Esophagus squamous epithelium (tissue), 5 donors: ENCODE measurements at places on chromosomes 7 and 10.

DNA sequence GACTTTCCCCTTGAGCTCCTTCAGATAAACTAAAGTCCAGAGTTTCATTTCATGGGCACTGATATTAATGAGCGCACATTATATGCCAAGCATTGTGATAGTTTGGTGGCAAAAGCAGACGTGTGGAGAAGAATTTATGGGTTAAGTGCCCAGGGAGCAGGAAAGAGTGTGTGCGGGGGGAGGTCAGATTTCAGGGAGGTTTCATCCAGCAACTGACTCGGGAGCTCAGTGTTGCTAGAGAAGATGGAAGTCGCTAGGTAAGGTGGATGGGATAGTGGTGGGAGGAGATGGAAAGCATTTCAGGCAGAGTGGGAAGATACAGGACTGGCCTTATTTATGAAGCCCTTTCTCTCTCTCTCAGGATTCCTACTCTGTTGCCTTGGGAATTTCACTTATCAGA lies 223.0 kb downstream of the SNX10 start:
- no peak for DNase-seq

- no peak for DNase-seq
These were observed 141.0 kb downstream of the DKK1 start for GRCh38 chr10:52455098-52455497.

- no peak for DNase-seq
These were observed at the start of gene NEURL1 for GRCh38 chr10:103493362-103493915. NEURL1 (plus strand) TSS chr10:103493705; CDS start chr10:103494388, 683 bp downstream.

- DNase-seq, result no peak
These were observed 84.2 kb downstream of the FANK1 start for GRCh38 chr10:125980521-125981035.

DNA sequence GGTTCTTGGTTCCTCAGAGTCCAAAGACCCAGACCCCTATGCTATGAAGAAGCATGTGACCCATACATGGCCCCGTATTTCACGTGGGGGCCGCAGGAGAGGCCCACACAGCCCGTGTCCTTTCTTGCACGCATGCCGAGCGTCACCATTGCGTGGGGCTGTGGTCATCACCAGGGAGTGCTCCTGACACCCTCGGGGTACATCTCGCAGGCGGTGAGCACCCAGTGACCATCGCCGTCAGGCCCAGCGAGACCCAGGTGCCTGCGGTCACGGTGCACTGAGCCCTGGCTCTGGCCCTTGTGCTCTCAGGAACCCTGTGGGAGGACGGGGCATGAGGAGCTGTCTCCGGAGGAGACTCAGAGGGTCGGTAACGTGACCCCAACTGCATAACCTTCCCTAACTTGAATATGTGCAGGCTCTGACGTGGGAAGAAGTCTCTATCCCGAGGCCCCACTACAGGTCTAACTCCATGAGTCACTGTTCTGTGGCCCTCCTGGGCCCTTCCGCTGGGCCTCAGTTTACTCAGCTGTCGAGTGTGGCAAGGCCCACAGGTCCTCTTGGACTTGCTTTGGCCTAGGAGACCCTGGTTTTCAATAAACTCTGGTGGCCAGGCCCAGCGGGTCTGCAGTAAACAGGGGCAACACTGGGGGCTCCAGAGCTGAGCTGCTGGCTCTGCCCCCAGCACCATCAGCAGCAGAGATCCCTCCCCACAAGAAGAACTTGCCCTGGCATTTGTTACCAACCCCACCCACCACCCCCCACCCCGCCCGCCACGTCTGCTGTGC lies 503.9 kb downstream of the PTPRN2 start:
- DNase-seq, result no peak

DNA sequence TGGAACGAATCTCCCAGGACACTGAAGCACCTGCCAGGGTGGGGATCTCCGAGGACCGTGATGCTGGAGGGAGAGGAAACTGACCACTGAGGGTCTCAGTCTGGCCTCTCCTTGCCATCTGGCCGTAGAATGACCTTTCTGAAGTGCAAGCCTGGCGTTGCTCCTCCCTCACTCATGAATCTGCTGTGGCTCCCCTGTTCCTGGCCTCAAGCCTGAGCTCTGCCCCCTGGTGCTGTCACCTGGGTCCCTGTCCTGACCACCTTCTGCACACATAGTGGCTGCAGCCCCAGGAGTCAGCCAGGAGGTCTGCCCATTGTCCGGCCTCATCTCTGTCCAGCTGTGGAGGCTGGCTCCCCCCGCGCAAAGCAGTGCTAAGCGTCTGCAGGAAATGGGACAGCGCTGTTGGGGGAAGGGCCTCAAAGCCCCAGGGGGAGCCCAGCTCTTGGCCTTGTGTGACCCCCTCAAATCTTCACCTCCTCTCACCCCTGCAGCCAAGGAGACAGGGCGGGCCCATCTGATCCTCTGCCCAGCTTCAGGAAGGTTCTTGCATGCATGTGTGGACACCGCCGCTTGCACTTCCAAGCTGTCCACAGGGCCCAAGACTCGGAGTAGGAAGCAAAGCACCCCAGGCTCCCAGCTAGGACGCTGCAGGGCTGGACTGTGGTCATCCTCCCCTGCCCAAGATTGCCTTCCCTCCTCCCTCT lies 65.7 kb downstream of the MYL10 start:
- no peak for DNase-seq

DNA sequence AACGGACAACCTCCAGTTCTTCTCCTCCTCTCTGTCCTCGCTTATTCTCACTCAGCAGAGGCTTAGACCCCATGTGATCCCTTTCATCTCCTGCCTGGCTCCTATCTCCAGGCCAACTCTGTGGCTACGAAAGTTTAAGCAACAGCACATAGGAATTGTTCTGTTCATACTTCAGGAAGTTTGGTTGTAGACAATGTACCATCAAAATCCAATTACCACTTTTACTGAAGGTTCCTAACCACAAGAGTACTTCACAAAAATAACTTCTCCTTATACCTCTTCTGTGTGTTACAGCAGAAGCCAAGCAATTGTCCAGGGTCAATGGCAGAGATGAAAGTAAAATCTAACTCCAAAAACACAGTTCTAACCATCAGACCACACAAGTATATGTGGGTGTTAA lies 80.0 kb downstream of the SLC25A13 start:
- DNase-seq, result no peak

GRCh38 chr10:119242186-119242585 lies 34.8 kb downstream of the GRK5 start:
- no peak for DNase-seq

GRCh38 chr7:99129001-99129400 lies 14.9 kb downstream of the SMURF1 start:
- DNase-seq, result no peak

DNA sequence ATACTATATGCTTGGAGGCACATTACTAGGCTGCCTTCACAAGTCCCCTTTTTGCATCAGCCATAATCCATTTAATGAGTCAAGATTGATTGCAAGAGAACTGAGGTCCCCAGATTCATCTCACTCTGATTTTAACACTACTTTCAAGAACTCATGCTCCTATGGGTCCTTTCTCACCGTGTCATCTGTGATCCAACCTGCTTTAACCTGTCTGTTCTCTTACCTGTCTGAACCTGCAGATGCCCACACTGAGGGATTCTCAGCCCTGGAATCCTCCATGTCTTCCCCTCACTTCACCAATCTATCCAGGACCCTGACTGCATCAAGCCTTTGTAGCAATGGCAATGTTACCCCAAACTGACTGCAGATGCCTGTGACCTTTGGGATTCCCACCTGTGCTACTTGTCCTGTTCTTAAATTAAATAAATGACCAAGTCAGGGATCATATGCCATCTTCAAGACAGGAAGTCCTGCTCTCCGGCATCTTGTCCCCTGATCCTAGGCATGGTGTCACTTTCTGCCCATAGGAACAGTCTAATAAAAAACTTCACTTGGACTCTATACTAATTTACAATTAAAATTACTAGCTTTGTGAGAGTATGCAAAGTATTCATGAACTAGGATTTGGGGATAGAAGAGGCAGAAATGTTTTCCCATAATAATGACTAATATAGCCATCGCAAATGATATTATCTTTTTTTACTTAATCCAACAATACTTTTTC lies 25.9 kb upstream of the GOT1 start:
- DNase-seq, result no peak

DNA sequence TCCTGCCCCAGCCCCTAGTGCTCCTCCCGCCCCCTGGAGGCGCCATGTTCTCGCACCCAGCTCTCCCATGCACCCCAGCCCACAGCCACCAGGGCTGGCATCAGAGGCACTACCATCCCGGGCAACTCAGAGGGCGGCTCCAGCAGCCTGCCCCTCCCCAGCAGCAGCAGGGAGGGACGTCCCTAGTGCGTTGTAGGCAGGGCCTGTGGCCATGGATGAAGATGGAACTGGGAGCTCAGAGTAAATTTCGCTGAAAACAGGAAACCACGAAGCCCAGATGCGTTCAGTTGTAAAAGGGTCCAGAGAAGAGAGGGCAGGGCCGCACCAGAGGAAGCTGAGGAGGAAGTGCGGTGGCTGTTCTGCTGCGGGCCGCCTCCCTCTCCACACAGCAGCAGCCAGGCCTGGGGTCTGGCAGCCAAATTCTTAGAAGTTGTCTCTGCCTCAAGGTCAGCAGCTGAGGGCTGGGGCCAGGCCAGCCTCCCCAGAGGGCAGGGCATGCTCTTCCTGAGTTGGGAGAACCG lies 24.6 kb downstream of the VSIR start:
- peak; percentile 51 for DNase-seq

DNA sequence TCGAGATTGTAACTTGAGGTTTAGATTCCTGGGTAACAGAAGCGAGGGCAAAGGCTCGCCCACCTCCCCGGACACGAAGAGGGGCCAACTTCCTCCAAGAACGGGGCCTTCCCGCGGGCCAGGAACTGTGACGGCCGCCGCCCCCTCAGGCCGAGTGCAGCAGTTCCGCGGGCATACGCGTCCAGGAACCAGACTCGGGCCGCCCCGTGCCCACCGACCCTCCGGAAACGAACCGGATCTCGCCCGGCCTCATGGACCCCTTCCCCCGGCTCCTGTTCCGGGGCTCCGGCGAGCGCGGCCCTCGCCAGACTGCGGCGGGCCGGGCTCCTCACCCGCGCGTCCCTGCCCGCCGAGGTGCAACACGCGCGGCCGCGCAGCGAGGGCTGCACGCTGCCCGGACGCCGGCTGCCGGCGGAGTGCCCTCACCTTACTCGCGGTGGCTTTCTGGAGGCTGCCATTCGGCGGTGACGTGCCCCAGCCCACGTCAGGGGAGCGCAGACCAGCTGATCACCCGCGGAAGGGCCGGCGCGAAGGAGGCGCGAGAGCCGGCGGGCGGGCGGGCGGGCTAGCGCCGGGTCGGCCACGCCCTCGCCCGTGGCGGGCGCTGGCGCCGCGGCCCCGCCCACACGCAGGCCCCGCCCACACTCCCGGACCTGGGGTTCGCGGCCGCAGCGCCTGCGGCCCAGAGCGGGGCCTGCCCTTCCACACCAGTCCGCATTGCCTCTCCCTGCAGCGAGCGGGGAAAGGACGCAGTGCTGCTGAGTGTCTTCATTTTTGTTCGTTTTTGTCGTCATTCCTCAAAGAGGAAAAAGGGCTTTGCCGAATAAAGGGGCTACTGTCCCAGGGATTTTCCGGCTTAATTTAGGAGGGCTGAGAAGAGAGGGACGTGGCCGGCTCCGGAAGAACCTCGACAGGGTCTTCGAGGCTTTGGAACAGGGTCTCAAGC lies at the start of gene XPNPEP1:
Gene XPNPEP1, minus strand, starts transcription at position 536 of the 946 bp plus-strand sequence. Its CDS starts 78 bp downstream, at position 458.
- peak; percentile 30 for DNase-seq

DNA sequence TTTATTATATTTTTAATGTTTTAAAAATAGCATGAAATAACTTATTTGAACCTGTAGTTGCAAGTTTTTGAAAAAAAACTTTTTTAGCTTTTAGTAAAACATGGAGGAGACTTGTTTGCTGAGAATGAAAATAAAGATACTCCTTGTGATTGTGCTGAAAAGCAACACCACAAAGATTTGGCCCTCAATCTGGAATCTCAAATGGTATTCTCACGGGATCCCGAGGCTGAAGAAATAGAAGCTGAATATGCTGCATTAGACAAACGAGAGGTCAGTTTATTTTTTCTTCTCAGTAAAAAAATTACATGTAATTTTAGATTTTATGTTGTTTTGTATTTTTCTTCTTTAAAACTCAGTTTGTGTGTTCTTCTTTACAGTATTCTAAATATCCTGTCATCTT lies 73.5 kb downstream of the ANKIB1 start:
- DNase-seq, result no peak

DNA sequence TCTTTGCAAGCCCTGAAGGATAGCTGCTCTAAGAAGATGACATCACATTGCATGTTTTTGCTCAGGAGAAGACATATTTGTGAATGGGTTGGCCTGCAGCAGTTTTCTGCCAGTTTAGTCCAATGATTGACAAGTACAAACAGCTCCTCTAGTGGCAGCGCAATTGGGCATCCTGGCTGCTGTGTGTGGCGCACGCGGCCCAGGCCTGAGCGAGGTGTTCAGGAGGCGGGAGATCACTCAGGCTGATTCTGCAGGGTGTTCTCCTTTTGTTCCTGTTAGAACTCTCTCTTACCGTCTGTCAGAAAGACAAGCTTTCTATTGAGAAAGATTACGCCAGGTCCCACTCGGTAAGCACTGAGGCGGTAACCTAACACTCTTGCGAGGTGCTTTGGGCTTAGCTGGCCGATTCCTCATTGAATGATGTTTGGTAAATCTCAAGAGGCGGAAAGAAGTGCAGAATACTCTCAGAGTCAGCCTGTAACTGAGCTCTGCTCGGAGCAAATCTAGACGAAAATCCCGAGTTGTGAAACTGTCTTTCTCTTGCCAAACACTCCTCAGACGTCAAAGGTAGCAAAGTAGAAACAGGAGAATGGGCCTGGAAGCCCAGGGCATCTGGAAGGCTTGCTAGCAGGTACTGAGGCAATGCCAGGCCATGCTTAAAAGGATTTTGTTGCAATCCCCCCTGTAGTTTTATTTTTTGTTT lies 219.2 kb upstream of the BMPER start:
- DNase-seq, result no peak

- no peak for DNase-seq
These were observed 152.3 kb upstream of the LANCL2 start for GRCh38 chr7:55212838-55213237.

DNA sequence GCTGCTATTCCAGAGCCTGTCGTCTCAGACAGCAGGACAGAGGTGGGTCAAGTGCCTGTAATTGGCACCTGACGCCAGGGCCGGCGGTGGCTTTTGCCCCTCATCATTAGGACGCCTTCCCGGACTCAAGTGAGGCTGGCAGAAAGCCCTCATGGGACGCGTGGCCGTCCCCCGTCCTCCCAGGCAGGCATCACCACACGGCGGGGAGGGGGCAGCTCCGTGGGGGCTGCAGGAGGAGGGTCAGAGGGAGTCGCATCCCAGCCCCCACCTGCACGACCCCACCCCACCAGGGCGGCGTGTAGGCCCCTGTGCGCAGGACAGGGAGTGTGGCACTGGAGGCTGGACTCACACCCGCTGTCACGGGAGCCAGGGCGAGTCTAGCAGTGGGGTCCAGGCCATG lies 16.3 kb downstream of the CFAP46 start:
- DNase-seq, result no peak

DNA sequence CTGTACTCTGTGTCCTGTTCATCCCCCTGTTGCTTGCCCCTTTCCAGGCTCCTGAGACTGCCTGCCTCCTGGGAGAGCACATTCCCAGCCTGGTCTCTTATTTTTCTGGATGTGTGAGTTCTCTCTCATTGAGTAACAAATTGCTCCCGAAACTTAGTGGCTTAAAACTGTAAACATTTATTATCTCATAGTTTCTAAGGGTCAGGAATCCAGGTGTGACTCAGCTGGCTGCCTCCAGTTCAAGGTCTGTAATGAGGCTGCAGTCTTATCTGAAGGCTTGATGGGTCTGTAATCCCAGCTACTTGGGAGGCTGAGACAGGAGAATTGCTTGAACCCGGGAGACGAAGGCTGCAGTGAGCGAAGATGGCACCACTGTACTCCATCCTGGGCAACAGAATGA lies 53.6 kb upstream of the PRR15 start:
- no peak for DNase-seq

- no peak for DNase-seq
These were observed 408.3 kb upstream of the C7orf33 start for GRCh38 chr7:148182264-148182663.
